ENCODE measurements at places on chromosomes 2 and 18.
A peak's percentile ranks its signal among the peaks of the same experiment; 100 is the strongest.

DNA sequence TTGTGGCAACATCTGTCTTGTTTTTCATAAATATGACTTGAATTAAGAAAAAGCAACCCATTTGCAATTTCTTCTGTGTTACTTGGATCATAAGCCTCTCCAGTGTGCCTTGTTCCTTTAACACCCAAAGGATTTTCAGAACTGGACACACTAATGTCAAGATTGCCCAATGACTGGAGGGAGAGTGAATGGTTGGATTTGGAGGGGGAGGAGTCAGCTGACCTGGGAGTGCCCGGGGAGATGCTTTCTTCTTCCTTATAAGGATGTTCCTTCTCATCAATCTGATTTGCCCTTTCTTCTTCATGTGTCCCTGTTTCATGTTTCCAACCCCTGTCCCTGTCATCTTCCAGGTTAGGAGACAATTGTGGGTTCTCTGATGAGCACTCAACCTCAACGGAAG lies 48.8 kb downstream of the ALPK2 start:
- no peak for DNase-seq

DNA sequence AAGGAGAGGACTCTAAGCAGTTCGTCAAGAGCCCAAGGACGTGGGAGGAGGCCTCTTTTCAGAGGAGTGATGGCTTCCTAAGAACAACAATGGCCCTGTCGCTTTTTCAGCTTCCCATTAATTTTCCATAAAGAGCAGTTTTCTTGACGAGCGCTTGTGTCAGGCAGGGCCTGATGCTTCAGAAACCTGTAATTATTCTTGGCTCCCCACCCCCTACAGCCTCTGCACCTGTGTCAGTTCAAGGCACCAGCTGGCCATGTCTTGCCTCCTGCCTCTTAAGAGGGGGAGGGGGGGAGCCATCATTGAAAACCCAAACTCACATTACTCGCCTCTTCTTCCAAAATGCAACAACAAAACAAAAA lies 32.3 kb downstream of the KLF7 start:
- DNase-seq, result no peak

- no peak for DNase-seq
Measured at GRCh38 chr18:46378864-46379207, 274.7 kb downstream of the HAUS1 start.

DNA sequence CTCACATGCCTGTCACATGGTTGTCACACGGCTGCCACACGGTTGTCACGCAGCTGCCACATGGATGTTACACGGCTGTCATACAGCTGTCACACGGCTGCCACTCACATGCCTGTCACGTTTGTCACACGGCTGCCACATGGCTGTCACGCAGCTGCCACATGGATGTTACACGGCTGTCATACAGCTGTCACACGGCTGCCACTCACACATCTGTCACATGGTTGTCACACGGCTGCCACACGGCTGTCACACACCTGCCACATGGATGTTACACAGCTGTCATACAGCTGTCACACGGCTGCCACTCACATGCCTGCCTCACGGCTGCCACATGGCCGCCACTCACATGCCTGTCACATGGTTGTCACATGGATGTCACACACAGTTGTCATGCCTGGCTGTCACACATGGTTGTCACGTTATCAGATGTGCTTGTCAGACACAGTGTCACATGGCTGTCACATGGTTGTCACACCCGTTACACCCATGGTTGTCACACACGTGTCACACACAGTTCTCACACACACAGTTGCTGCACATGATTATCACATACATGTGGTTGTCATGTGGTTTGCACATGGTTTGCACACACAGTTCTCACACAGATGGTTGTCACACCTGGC lies 19.4 kb downstream of the KCNG2 start:
- DNase-seq, result no peak

- no peak for DNase-seq
Measured at GRCh38 chr2:42794271-42795046, 2.1 kb upstream of the HAAO start.

DNA sequence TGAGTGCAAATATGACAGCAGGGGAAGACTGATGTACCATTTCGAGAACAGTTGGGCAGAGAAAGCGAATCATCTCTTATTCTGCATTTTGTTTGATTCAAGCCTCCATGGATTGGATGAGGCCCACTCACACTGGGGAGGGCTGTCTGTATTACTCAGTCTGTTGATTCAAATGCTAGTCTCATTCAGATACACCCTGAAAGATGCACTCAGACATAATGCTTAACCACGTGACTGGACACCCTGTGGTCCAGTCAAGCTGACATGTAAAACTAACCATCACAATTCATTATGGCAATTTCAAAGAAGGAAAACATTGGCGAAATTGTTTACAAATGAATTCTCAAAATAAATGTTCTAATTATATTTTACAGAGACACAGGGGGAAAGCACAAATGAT lies 1210.2 kb downstream of the DPP10 start:
- DNase-seq, result no peak

- DNase-seq, result no peak
Measured at GRCh38 chr2:124804014-124804940, 779.2 kb downstream of the CNTNAP5 start.

DNA sequence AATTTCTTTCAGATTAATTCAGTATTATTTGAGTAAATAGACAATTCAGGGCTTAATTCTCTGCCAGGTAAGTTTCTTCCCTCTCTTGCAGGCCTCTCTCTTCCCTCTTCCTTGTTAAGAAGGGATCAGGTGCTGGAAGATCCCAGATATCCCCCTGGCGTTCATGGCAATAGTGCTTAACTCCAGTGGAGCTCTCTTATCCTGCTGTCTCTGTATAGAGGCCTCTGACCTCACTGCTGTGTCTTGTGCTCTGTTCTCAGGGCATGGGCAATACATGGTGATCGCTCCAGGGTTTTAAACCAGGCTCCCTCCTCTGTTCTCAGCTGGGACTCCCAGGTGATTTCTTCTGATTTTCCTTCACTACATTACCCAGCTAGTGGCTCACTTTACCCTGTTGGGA lies 226.8 kb downstream of the MC4R start:
- no peak for DNase-seq

DNA sequence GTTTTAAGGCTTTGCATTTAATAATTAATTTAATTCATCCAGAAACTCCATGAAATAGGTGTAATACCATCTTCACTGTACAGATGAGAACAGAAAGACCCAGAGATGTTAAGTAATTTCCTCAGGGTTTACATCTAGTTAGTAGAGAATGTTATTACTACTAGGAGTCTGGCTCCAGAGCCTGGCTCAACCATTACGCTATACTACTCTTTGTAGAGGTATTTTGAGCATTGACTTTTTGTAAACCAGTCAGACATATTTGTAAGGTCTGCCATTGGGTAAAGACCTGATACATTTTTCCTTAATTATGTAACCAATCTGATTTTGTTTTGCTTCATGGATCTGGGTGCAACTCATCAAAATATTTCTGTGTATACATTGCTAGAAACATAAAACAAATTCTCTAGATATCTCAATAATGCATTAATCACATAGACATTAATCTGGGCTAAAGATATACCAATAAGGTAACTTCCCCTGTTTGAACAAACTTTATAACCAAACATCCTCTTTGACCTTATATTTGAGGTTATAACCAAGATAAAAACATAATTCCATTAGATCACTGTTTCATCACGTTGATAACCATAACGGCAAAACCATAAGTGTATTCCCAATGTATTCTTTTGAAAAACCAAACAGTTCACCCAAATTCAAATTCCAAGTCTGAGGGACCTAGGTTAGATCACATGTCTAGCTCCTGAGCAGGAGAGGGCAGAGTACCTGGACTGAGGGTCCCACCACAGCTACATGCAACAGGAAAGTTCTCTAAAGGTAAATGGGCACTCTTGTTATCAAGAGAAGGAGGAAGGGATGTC lies 135.0 kb downstream of the IKZF2 start:
- no peak for DNase-seq

- no peak for DNase-seq
Measured at GRCh38 chr18:53785811-53786210, 438.7 kb downstream of the MBD2 start.

- DNase-seq, result peak; percentile 74
Measured at GRCh38 chr2:239401881-239402233, 1.0 kb upstream of the HDAC4 start.

GRCh38 chr2:73243884-73244570 lies 9.9 kb downstream of the CCT7 start:
- DNase-seq, result no peak

- no peak for DNase-seq
Measured at GRCh38 chr2:217897816-217898806, 104.7 kb downstream of the TNS1 start.

- DNase-seq, result no peak
Measured at GRCh38 chr2:180356676-180357075, 349.6 kb upstream of the CWC22 start.

GRCh38 chr2:52144590-52144989 lies 1112.7 kb upstream of the NRXN1 start:
- no peak for DNase-seq

DNA sequence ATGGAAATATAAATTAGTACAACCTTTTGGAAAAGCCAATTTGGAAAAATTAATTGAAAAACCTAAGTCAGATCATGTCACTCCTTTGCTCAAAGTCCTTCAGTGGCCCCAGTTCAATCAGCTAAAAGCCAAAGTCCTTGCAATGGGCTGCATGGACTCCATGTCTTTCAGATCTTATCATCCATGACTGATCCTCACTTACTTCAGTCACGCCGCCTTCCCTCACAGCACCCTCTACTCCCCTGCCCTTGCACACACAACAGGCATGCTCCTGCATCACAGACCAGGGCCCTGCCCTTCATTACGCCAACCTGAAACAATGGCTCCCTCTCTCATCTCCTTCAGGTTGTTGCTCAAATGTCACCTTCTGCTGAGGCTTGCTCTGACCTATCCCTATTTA lies 15.6 kb downstream of the KANSL3 start:
- DNase-seq, result no peak

DNA sequence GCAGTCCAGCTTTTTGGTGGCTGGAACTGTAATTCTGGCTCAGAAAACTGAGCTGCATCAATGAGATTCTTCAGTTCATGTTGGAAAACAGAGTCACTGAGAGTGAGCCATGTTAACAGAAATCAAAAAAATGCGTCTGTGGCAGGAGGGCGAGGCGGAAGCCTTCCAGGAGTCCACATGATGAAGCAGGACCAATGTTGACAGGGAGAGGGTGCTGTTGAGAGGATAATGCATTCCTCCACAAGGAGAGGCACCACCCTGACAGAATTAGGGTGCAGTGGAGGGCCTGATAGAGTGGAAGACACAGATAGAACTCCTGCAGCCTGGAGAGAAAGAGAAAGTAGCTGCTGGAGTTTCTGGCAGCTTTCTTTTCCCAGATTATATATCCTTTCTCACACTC lies 111.5 kb downstream of the MGAT5 start:
- no peak for DNase-seq

- DNase-seq, result no peak
Measured at GRCh38 chr2:66437109-66437690, 2.3 kb downstream of the MEIS1 start.

DNA sequence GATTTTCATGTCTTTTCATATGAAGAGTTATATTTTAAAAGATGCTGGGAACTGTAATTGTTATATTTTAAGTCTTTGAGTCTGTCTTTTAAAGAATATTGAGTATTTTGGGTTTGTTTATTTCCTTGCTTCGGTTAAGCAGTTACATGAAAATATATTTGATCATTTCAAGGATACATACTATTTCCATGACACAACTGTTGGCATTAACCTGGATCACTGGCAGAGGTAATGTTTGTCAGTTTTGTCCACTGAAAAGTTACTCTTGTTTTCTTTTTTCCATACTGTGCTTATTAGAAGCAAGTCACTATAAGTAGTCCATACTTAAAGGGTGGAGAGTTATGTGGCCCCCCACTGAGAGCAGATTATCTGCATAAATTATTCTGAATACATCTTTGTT lies 1142.0 kb upstream of the TMEFF2 start:
- no peak for DNase-seq

DNA sequence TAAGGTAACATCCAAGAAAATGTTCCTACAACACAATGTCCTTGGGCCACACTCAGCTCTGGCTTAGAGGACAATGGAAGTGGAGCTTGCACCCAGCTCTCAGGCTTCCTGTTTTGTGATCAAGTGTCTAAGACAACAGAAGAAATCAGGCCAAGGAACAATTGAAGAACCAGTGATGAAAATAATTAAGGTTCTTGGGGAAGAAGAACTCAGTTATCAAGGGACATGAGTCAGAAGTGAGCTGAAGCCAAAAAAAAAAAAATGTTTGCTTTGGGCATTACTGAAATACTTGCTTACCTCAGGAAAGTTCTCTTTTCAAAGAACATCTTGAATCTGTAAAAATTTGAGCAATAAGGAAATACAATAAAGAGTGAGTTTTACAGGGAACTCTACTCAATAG lies 299.0 kb downstream of the FBXO15 start:
- DNase-seq, result no peak

DNA sequence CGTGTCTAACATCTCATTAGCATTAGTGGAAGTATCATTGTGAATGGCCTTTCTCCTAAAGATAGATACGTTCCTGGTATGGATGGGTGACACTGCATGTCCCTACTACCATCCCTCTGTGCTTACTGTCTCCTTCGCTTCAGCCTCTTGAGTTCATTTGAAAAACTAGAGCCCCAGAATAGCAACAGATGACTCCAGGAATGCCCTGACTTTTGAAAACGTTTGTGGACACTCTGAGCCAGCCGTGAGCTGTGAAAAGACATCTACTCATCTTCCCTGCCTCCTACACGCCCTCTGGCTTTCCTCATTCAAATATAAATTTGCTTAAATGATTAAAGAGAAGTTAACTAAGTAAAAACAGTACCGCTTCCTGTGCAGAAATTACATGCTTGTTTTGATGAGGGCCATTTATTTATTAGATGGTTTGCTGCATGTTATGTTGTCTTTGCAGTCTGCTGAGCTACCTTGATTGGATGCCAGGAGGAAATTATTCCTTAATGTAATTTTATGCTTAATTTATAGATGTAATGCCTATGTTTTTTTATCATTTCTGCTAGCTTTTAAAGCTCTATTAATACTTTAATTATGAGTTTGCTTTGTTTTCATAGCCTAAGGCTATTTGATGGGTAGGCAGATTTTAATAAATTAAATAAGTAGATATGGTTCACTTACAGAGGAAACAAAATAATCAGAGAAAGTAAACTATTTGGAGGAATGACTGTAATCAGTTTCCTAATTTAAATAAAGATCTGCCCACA lies 32.1 kb upstream of the MYO3B start:
- no peak for DNase-seq

DNA sequence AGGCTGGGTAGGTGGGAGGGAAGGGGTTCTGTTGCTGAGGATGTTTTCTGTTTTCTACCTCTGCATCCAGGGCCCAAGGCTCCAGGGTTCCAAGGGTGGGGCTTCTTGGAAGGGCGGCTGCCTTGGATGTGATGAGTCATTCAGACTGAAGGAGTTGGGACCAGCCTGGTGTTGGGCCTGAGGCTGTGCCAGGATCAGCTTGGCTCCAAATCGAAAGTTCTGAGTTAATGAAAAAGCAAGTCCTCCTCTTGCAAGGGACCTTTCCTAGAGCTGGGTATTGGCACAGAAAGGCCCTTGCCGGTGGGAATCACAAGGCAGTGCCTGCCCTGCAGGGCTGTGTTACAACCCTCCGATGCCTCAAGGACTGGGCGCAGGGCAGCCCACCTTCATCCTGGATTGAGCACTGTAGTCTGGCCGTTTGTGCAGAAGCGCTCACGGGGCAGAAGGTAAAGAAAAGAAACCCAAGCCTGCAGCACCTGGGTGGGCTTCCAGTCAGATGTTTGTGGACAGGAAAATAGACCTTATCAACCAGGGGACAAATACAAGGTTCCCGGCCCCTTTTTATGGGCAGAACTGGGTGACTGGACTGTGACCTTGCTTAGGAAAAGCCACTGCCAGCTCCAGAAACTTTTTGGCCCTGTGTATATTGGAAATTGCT lies 52.5 kb upstream of the MCFD2 start:
- DNase-seq, result no peak

- no peak for DNase-seq
Measured at GRCh38 chr18:984004-984403, 79.3 kb downstream of the ADCYAP1 start.

Data from stimulated activated CD4-positive, alpha-beta T cell treated with anti-CD3 and anti-CD28 coated beads, Interleukin-15, amount 100 ng/mL, for 24 hours (primary cell).